ENCODE measurements at places on chromosomes 16 and 17. TPM values are rescaled to one million over a fixed set of nuclear protein-coding genes. Genes with fewer than 3 reads are reported as not detected.

CLEC19A gene
- not detected for total RNA-seq

RRAD gene
- total RNA-seq, result 7.5 TPM

ANKRD13B gene
- total RNA-seq, result 14.7 TPM

DNA sequence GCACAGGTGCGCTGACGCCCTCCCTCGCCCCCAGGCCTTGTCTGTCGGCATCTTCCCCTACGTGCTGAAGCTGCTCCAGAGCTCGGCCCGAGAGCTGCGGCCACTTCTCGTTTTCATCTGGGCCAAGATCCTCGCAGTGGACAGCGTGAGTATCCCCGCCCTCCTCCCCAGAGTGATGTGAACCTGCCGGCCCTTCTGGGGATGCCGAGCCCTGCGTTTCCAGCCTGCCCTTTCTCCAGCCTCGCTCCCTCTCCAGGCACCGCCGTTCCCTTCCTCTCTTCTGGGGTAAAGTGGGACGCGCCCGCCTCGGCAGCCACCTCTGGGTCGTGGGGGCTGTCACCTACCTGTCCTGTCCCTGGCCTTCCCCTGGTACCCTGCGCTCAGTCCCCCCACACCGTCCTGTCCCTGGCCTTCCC, 133.9 kb upstream of the CHMP6 start:
- DNase-seq, result no peak

DNA sequence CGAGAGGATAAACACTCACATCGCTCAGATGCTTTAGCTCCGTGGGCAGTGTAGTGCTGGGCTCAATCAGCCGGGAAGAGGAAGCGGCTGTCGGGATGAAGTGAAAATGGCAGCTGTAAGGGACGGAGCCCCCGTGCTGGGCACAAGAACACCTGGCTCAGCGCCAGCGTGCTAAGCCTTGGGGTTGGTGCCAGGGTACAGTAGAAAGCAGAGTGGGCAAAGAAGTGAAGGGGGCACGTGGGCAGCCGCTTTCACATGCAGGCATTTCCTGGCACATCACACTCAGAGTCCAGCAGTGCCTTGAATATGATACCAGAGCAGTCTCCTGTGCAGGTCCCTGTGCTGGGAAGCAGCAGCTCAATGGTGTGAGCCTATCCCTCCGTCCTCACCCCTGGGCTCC, 51.1 kb upstream of the FOXF1 start:
- DNase-seq, result no peak
